ENCODE measurements at places on chromosomes 7 and 10.

- DNase-seq: no peak
Observed at GRCh38 chr7:108001764-108002725, 916 bp downstream of the LAMB1 start.

DNA sequence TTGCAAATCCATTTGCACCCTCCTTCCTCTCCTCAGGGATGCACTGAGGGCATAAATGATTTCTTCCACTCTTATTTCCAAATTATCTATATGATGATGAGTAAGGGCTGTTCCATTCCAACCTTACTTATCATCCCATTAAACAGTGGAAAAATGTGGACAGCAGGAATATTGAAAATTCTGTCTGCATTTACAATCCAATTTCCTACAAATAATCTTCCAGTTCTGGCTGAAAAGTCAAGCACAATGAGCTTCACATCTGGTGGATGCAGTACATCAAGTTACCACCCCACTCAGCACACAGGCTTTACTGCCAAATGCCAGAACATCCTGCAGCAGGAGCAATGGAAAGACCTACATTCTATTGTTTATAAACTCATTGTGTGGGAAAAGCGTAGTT is 345.0 kb upstream of the STEAP1 start:
- DNase-seq: no peak

GRCh38 chr10:59700709-59701108 is 8.9 kb downstream of the SLC16A9 start:
- DNase-seq: peak; percentile 26

- DNase-seq: no peak
Observed at GRCh38 chr10:129544205-129545202, 77.5 kb downstream of the MGMT start.

- DNase-seq: no peak
Observed at GRCh38 chr7:99835189-99835588, 7.4 kb downstream of the CYP3A43 start.

- no peak for DNase-seq
Observed at GRCh38 chr10:78405736-78406135, 372.1 kb downstream of the RPS24 start.

GRCh38 chr7:70094831-70095230 is 496.6 kb downstream of the AUTS2 start:
- DNase-seq: no peak

- DNase-seq: no peak
Observed at GRCh38 chr7:28434510-28434909, 22.2 kb downstream of the CREB5 start.

- DNase-seq: no peak
Observed at GRCh38 chr10:63593576-63593975, 72.4 kb downstream of the REEP3 start.

DNA sequence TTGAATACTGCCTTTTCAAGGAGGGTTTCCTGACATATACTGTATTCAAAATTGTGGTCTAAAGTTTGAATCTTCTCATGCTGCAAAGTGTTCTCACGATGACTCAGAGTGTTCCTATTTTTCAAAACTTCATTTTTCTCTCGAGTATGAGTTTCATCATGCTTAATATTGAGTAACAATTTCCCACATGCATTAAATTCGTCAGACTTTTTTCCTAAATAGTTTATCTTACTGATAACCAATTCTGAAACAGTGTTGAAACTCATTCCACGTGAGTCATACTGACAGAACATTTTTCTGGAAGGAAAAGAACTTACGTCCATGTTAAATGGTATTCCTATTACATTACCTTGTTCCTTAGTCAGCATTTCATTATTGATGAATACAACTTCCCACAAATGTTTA is 44.1 kb downstream of the ZNF33B start:
- DNase-seq: no peak

DNA sequence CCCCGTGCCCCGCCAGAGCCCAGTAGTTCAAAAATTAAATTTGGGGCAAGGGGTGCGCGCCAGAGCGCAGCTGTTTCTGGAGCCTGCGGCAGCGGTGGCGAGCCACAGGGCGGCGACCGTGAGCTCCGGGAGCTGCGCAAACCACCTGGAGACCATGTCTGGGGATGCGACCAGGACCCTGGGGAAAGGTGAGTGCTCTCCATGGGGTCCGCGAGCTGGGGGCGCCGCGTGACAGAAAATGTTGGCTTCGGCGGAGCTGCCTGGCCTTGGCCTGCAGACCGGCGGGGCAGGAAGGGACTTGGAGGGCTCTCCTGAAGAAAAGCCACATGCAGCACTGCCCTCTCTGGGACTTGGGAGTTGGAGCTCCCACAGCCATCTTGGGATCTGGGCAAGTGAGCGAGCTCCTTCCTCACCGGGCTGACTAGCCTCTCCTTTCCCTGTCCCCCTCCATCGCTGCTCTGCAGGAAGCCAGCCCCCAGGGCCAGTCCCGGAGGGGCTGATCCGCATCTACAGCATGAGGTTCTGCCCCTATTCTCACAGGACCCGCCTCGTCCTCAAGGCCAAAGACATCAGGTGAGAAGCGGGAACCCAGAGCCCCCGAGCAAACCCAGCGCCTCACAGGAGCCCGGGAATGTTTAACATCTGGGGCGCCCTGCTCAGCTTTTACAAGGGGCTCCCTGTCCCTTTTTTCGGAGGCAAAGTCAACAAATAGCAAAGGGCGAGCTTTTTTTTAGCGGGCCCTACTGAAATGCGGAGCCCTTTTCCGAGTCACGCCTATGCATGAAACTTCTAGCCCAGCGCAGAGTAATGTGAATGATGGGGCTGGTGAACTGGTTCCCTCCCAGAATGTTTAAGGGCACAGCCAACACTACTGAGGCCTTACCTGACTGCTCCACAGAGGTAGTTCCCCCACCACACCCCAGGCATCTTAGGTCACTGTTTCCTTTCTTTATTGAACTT is 6.1 kb downstream of the GSTO2 start:
- peak; percentile 61 for DNase-seq

DNA sequence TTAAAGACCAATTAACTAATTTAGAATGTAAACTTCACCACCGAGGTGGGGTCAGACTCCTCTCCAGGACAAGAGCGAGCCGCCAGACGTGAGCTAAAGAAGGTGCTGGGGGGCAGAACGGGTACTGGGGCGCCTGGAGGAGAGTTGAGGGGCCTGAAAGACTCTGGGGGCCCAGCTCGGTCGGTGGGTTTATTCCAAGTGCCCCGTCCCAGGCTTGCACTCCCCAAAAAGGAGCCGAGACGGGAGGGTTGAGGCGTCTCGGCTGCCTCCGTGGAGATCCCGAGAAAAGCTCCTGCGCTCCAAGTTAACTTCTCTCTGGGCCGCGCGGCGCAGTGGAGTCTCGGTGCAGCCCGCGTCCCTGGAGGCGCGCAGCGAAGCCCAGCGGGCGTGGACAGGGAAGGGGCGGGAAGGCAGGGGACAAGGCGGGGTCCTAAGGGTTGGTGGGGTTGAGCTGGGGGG is 553.3 kb downstream of the TFEC start:
- no peak for DNase-seq

DNA sequence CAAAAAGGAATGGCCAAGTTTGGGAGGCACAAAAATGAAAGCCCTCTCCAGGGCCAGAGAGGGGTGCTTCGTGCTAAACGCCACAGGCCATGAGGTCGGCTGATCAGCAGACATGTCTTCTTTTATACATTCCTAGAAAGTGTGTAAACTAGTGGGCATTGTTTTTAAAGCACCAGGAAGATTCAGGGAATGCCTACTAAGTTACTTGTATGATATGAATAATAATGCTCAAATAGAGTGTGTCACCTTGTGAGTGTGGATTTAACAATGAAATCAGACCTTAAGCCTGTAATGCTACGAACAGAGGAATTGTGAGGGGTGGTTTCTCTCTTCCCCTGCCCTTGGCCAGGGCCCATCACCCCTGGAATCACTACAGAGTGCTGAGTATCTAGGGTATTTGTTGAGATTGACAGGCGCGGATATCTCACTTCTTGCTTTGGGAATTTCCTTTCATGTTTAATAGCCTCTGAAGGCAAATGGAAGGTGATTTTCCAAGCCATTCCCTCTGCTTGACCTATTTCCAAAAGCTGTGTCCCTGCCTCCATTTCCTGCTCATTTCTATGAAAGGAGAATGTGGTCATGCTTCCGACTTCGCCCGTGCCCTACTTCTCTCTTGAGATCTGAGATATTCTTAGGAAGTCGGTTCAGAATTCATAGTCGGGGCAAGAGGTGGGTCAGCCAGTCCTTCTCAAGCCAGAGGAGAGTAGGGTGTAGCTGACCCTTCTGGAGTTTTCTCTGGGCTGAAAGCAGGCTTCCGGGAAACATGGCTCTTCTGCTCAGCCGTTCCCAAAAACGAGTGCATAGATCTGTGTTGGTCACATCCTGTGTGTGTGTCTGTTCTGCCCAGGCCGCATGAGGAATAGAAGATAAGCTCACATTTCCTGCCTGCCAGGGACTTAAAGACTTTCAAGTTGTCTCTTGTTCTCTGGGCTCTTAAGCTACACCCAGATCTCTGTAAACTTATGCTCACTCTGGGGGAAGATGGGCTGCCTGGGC is 167.8 kb upstream of the ITGB1 start:
- DNase-seq: peak; percentile 30
